ENCODE measurements at places on chromosomes 12 and 14.

DNA sequence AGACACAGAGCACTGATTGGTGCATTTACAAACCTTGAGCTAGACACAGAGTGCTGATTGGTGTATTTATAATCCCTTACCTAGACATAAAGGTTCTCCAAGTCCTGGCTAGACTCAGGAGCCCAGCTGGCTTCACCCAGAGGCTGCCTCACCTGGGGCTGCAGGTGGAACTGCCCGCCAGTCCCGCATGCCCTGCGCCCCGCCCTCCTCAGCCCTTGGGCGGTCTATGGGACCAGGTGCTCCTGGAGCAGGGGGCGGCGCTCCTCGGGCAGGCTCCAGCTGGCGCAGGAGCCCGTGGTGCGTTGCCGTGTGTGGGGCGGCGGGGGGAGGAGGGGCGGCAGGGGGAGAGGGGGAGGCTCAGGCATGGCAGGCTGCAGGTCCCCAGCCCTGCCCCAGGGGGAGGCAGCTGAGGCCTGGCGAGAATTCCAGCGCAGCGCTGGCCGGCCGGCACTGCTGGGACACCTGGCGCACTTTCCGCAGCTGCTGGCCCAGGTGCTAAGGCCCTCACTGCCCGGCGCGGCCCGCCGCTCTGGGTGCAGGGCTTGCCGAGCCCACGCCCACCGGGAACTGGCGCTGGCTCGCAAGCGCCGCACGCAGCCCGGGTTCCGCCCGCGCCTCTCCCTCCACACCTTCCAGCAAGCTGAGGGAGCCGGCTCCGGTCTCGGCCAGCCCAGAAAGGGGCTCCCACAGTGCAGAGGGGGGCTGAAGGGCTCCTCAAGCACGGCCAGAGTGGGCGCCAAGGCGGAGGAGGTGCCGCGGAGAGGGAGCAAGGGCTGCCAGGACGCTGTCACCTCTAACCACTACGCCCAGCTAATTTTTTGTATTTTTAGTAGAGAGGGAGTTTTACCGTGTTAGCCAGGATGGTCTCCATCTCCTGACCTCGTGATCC lies 3.1 kb upstream of the SLCO1B3 start:
- DNase-seq: no peak

- no peak for DNase-seq
Observed at GRCh38 chr12:105671720-105672119, 341.2 kb downstream of the C12orf75 start.

DNA sequence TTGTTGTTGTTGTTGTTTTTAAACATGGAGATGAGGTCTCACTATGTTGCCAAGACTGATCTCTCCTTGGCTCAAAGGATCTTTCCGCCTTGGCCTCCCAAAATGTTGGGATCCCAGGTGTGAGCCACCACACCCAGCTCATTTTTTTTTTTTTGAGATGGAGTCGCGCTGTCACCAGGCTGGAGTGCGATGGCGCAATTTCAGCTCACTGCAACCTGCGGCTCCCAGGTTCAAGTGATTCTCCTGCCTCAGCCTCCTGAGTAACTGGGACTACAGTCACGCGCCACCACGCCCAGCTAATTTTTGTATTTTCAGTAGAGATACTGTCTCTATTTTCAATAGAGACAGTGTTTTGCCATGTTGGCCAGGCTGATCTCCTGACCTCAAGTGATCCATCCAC lies 4.9 kb upstream of the CLIP1 start:
- DNase-seq: no peak

- DNase-seq: no peak
Observed at GRCh38 chr14:87005280-87005679, 987.7 kb downstream of the GALC start.

GRCh38 chr12:104280717-104281458 lies 22.7 kb upstream of the EID3 start:
- DNase-seq: peak; percentile 85

- no peak for DNase-seq
Observed at GRCh38 chr12:25427337-25428249, 125.5 kb downstream of the LMNTD1 start.

GRCh38 chr14:70803321-70804310 lies 5.7 kb downstream of the MAP3K9 start:
- DNase-seq: no peak

DNA sequence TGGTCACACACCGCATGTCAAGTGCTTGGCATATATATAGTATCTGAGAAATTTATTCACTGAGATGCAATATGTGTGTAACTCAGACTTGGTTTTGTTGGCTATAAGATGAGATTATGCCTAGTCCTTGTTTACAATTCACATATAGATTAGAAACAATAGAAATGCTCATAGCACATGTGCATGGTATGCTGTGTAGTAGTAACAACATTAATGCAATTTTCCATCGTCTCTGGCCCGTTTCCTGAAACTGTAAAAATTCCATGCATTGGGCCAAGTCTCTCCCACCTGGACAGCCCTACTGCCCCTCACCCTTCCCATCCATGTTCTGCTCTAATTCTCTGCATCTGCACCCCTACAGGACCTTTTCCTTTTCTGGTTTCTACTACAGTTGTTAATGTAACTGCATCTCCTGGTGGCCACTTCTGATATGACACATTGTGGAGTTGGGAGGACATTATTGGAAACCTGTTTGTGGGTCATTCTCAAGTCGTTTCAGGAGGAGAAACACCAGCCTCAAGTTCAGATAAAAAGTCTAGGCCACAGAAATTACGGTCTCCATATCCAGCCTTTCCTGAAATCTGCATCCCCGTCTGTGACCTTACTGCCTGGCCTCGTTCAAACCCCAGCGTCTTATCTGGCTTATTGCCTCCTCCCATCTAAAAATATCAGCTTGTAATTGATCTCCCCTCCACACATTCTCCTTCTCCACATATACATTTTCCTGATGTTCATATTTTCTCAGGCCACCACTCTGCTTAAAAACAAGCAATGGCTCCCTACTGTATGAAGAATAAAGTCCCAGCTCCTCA lies 37.5 kb downstream of the EMP1 start:
- peak; percentile 65 for DNase-seq

DNA sequence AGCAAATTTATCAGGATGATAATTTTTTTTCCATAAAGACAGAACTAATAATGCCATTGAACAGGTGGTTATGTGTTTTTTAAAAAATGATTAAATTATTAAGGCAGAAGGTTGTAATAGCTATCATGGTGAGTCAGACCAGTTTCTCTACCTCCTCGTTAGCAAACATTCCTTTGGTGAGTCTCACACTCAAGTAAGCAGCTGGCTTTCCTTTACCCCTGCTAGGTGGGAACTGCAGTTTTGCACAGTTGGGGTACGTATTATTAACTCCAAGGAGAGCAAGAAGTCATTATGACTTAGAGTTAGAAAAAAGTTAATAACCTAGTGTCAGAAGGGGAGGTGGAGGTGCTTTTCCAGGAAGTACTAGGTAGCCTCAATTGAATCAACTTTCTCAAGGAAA lies 165.3 kb downstream of the SNAPC1 start:
- peak; percentile 15 for DNase-seq

DNA sequence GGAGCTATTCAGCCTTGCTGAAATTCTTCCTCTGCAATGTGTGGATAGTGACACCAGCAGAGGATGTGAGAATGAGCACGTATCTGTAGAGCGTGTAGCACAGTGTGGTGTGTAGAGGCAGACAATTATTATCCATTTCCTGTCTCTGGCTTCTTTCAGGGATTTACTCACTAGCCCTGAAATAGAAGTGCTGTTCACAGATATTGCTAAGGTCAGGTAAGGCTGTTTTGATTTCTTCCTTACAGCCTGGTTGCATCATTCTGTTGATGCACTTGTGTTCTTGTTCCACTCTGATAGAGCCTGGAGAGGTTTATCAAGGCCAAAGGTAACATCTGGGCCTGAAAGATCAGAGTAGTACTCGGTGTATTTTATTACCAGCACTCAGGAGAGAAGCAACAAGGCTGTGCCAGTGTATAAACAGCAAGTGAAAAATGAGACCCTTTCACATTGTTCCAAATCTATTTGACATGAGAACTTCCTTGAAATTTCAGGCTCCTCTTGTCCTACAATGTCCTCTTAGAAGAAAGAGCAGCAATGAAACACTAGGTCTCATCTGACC lies 16.7 kb downstream of the ARG2 start:
- DNase-seq: no peak

DNA sequence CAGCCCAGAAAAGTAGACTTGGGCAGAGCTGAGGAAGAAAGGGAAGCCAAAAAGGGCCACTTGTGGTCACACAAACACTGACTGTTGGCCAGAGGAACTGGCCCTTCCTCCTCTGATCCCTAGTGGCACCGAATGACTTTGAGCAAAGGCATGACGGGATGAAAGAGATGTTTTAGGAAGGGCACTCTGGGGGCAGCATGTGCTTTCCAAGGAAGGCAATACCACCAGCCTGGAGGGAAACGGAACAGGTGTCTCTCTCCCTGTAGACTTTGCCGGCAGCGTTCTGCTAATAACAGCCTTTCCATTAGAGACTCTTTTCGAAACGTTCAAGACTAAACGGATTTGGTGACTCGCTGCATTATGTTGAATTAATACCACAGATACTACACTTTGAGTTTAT lies 12.3 kb upstream of the FBXO21 start:
- DNase-seq: no peak

DNA sequence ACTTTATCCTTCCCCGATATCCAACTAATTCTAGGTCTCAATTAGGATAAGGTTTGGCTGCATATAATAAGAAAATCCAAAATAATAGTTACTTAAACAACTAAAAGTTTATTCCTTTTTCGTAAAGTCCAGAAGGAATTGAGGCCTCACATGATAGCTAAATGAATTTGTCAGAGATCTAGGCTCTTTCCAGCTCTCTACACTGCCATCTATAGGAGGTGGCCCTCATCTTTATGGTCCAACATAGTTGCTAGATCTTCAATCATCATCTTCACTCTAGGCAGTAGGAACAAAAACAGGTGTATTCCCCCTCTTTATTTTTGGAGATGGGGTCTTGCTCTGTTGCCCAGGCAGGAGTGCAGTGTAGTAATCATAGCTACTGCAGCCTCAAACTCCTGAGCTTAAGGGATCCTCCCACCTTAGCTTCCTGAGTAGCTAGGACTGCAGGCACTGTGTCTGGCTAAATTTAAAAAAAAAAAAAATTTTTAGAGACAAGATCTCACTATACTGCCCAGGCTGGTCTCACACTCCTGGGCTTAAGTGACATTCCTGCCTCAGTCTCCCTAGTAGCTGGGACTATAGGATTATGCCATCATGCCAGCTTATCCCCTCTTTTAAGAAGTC lies 46.5 kb upstream of the SAV1 start:
- no peak for DNase-seq

DNA sequence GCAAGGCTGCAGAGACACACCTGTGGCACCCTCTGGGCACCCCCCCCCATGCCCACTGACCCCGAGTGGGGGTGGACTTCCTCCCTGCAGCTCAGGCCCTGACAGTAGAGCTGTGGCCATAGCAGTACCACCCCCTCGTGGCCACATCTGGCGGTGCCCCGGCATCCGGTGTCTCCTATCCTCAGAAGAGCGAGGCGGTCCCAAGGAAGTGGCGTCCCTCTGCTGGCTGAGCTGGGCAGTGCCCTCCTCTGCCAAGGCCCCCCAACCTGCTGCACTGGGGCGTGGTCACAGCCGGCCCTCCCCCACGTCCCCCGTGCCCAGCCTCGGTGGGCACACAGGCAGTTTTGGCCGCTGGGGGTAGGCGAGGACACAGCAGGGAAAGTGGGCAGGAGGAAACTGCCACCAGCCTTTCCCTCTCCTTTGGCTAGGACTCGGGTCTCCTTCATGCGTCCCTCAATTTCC lies 6.0 kb upstream of the SLC6A12 start:
- no peak for DNase-seq

DNA sequence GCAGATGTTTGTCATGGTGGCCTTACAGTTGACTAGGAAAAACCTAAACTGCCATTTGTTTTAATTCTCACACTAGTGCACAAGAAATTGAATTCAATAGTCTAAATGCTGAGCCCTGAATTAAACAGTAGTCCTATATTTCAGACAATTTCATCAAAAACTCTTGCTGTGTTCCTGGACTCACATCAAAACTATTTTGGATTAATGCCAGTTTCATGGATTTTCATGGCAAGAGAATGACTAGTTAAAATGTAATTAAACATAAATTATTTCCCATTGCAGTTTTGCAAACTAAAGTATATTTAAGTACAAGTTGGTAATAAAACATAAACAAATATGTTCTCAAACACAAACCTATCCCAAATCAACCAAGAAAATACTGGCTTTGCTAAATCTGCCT lies 468.0 kb upstream of the PRICKLE1 start:
- no peak for DNase-seq

Data from amniotic stem cell (primary cell).